ENCODE measurements at places on chromosomes 12 and 14. TPM values are rescaled to one million over a fixed set of nuclear protein-coding genes. Genes with fewer than 3 reads are reported as not detected.

- H3K36me3 ChIP-seq, result no peaks in the 10 kb centered on the region
- no peak overlapping the region for H3K4me3 ChIP-seq
- H3K27me3 ChIP-seq, result no peaks in the 10 kb centered on the region
- H3K4me1 ChIP-seq, result no peaks in the 10 kb centered on the region
- no peak overlapping the region for H3K27ac ChIP-seq
- no peak for DNase-seq
These were observed 152.2 kb downstream of the BCL11B start for GRCh38 chr14:99119554-99120525.

DNA sequence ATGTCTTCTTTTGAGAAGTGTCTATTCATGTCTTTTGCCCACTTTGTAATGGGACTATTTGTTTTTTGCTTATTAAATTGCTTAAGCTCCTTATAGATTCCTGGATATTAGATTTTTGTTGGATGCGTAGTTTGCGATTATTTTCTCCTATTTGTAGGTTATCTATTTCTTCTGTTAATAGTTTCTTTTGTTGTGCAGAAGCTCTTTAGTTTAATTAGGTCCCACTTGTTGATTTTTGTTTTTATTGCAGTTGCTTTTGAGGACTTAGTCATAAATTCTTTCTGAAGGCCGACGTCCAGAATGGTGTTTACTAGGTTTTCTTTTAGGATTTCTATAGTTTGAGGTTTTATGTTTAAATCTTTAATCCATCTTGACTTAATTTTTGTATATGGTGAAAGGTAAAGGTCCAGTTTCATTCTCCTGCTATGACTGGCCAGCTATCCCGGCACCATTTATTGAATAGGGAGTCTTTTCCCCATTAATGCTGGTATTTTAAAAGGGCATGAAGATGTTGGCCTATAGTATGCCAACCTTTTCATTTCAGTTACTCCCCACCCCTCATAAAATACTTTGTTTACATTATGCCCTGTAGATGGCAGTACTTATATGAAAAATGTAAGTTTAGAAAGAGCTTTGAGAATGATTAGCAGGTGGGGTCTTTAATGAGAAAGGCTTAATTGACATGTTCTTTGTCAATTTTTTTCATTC lies 62.9 kb upstream of the PSMA6 start:
- DNase-seq, result no peak

DNA sequence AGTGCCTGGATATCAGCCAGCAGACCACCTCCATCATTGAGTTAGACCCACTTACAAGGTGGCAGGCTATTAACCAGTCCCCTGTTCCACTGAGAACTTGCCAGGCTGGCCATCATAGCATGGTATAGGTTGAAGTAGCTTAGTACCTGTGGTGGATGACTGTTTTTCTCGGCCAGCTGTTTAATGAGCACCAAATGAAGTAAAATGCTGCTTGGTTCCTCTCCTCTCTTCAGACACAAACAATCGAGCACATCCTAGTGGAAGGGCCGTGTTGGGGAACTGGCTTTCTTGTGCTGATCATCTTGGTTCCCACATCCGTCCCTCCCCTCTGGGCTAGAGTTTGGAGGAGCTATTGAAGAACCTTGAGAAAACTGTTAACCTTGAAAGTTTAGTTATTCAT lies 486.2 kb downstream of the RAD51B start:
- no peaks in the 10 kb centered on the region for H3K36me3 ChIP-seq
- H3K4me1 ChIP-seq, result no peaks in the 10 kb centered on the region
- DNase-seq, result no peak
- no peak overlapping the region for H3K4me3 ChIP-seq
- H3K27me3 ChIP-seq, result no peaks in the 10 kb centered on the region
- no peak overlapping the region for H3K27ac ChIP-seq

DNA sequence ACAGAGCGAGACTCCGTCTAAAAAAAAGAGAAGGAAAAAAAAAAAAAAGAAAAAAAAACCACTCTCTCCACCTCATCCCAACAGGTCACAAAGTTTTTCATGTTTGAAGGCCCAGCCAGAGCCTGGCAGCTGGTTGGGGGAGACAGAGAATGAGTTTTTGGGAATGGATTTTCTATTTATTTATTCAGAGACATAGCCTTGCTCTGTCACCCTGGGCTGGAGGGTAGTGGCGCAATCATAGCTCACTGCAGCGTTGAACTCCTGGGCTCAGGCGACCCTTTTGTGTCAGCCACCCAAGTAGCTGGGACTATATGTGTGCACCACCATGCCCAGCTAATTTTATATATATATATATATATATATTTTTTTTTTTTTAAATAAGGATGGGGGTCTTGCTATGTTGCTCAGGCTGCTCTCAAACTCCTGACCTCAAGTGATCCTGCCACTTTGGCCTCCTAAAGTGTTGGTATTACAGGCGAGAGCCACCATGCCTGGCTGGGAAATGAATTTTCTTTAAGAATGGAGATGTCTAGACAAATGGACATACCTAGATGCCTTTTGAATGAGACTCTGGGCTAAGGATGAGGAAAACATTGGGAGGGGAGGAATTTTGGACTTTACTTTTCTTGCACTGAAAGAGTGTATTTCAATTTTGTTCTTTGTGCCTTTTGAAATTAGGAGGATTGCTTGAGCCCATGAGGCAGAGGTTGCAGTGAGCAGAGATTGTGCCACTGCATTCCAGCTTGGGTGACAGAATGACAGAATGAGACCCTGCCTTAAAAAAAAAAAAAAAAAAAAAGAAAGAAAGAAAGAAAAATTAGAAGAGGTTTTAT lies 16.9 kb upstream of the PPP1R1A start:
- no peak for DNase-seq
- no peaks in the 10 kb centered on the region for H3K4me1 ChIP-seq
- H3K36me3 ChIP-seq, result no peaks in the 10 kb centered on the region
- peaks cover 8% of the 10 kb centered on the region for H3K27me3 ChIP-seq

DNA sequence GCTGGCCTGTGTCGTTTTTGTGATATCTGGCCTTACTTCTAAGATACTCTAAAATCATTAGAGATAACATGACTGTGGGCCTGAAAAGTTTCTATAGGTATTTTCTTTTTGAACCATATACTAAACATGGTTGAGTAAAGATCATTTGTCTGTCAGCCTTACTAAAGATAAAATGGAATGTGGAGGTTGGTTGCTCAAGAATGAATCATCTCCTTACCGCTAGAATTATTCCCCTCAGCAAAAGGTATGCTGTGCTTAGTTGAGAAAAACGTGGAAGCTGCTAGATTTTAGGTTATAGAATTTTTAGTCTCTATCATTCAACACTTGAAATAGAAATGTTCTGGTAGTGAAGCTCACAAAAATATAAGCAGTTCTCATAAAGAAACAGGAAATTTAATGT lies 407.3 kb downstream of the AEBP2 start:
- no peak overlapping the region for H3K27ac ChIP-seq
- no peaks in the 10 kb centered on the region for H3K36me3 ChIP-seq
- no peaks in the 10 kb centered on the region for H3K27me3 ChIP-seq
- H3K4me3 ChIP-seq, result no peak overlapping the region
- no peaks in the 10 kb centered on the region for H3K4me1 ChIP-seq

DNA sequence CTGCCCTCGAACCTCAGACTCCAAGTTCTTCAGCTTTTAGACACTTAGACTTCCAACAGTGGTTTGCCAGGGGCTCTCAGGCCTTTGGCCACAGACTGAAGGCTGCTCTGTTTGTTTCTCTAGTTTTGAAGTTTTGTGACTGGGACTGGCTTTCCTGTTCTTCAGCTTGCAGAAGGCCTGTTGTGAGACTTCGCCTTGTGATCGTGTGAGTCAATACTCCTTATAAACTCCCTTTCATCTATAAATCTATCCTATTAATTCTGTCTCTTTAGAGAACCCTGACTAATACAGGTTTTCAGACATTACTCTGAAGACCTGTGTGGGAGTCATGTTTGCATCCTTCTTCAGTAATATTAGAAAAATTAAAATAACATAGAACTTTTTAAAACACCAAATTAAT lies 289.1 kb downstream of the RMST start:
- H3K27ac ChIP-seq, result no peak overlapping the region
- no peak for DNase-seq
- H3K27me3 ChIP-seq, result no peaks in the 10 kb centered on the region
- no peak overlapping the region for H3K4me3 ChIP-seq

DNA sequence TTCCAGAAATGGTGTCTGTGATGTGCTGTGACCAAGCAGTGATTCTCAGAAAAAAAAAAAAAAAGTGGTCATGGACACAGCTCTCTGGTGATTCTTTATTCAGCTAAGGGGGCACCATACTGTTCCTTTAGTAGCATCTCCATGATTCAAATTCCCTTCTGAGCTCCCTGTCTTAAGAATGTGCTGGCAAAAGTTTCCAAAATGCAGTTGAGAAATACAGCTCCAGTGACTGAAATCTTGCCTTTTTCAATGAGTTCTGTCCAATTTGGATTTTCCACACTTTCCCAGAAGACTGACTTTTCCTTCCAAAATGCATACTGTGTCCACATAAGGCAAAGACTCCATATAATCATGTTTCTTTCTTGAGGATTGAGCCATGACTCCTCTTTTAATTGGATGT lies 24.3 kb upstream of the CPM start:
- no peaks in the 10 kb centered on the region for H3K36me3 ChIP-seq
- H3K27ac ChIP-seq, result no peak overlapping the region
- no peaks in the 10 kb centered on the region for H3K27me3 ChIP-seq
- DNase-seq, result no peak

GOLT1B gene
- 40.8 TPM for total RNA-seq

PRB3 gene
- total RNA-seq, result not detected

RFX4 gene
- not detected for total RNA-seq

INHBC gene
- total RNA-seq, result not detected

KLRG1 gene
- total RNA-seq, result 0.69 TPM

CLEC4D gene
- not detected for total RNA-seq

Measured in Panc1 (cell line).